Large intestine (tissue), 12 donors: ENCODE measurements at places on chromosomes 4 and X. TPM values are rescaled to one million over a fixed set of nuclear protein-coding genes. Genes with fewer than 3 reads are reported as not detected.

DNA sequence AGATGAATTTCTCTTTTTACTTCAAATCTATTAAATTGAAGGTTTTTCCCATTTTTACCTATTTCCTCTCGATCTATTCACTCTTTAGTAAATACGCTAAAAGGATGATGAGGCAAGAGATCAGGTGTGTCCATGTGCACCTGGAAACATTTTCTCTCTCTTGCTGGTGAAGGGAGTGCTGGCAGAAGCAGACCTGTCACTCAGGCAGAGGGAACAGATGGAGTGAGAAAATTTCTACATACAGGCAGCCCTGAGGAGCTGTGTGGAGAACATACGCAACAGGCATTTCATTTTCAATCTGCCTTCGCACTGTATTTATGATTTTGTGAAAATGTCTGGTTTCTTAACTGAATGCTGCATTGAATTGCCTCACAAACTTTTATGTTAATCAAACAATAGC, 249.5 kb downstream of the GPM6A start:
- no peak overlapping the region for H3K27ac ChIP-seq
- no peak overlapping the region for H3K4me3 ChIP-seq
- H3K27me3 ChIP-seq, result no peaks in the 10 kb centered on the region
- H3K4me1 ChIP-seq, result no peaks in the 10 kb centered on the region
- no peaks in the 10 kb centered on the region for H3K36me3 ChIP-seq

DNA sequence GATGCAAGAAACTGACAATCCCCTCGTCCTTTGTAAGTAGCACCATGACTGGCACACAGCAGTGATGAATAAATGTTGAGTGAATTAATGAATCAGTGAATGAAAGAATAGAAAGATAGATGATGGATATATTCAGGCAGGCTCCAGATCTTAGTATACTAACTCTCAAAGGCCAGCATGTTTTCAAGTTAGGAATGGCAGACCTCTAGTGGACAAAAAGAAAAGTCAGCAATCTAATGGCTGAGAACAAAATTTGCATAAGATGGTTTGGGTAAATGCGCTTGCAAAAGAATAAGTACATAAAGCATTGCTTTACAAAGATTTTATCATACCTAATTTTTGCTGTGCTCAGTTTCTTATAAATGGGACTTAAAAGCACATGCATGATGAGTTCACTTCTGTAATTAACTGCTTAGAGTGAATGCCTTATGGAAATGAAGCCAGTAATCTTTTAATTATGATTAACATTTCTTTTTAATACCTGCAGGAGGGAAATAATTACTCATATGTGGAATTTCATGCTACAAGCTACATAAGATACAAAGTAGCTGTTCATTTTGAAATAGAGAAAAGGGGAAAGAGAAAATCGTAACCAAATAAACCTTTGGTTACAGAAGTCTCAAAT, 126.9 kb upstream of the GPRIN3 start:
- no peaks in the 10 kb centered on the region for H3K4me1 ChIP-seq
- peaks cover 3% of the 10 kb centered on the region for H3K27me3 ChIP-seq
- no peak overlapping the region for H3K27ac ChIP-seq
- no peaks in the 10 kb centered on the region for H3K36me3 ChIP-seq
- DNase-seq, result peak; percentile 33
- H3K4me3 ChIP-seq, result no peak overlapping the region

Gene TLR10
- polyA plus RNA-seq, result 2.2 TPM

DNA sequence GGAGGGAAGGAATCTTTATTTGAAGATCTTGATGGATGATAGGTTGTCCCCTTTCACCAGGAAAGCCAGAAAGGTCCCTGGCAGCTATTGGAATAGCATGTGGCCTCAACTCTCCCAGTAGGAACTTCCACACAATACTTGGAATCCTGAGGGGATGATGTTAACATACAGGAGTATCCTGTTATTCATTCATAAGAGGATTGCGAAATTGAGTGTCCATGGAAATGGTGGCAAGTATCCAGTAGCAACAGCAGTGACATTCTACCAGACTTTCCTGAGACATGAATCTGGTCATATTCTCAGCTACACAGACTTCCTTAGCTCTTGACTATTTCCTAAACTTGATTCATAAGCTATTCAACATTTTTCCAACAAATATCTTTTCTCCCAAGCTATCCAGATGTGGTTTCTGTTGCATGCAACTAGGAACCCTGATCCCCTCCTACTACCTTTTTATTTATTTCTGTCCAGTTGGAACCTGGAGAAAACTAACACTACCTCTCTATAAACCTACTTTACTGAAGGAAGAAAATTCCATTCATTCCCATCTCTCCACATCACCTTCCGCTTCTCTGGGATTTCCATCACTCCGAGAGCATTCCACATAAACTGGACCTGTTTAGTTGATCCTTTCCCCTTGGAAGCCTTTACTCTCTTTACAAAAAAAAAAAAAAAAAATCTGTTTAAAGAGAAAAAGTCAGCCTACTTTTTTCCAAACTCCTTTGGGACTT, 101.8 kb downstream of the ANXA5 start:
- H3K4me3 ChIP-seq, result no peak overlapping the region
- no peaks in the 10 kb centered on the region for H3K36me3 ChIP-seq
- no peak for DNase-seq
- no peak overlapping the region for H3K27ac ChIP-seq
- H3K27me3 ChIP-seq, result no peaks in the 10 kb centered on the region

DNA sequence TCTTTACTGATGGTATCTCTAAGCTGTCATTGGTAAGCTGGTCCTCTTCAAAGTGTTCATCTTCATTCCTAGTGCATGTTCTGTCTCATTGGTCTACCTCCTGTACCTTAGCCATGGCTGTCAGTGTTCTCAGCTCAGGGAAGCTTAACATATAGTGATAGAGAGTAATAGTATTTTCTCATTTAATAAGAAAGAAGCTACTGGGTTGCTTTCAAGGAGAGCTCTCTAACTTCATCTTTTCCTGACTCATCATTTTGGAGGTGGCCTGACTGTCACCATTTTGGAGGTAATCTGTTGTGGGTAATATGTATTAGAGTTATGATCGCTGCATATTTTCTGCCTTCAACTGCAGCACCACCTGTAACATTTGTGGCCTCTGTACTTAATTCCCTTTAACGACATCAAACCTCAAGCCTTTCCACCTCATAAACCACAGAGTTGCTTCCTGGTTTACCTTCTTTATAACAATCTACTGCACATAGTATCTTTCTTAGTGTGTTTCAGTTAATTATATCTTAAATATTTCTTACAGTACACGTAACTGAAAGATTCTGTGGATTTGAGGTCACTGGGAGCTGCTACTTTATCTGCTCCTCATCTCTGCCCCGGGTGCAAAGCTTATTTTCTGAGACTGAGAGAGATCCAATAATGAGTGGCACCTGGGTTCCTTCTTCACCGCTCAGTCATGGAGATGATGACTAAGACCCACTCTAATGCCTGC, 474.0 kb upstream of the TECRL start:
- no peaks in the 10 kb centered on the region for H3K4me1 ChIP-seq
- H3K27me3 ChIP-seq, result no peaks in the 10 kb centered on the region
- H3K4me3 ChIP-seq, result no peak overlapping the region
- no peak overlapping the region for H3K27ac ChIP-seq

- no peaks in the 10 kb centered on the region for H3K27me3 ChIP-seq
- no peak overlapping the region for H3K4me3 ChIP-seq
- no peaks in the 10 kb centered on the region for H3K36me3 ChIP-seq
- H3K27ac ChIP-seq, result peak overlapping the region; percentile 43
- peak; percentile 87 for DNase-seq
Observed at GRCh38 chrX:150269605-150270254, 93.4 kb upstream of the MAMLD1 start.

Gene SMR3B
- not detected for polyA plus RNA-seq

GRCh38 chrX:35562395-35562794, 235.7 kb upstream of the MAGEB16 start:
- no peak overlapping the region for H3K4me3 ChIP-seq
- no peaks in the 10 kb centered on the region for H3K4me1 ChIP-seq
- H3K27ac ChIP-seq, result no peak overlapping the region
- no peaks in the 10 kb centered on the region for H3K27me3 ChIP-seq
- DNase-seq, result no peak

- no peaks in the 10 kb centered on the region for H3K27me3 ChIP-seq
- H3K4me1 ChIP-seq, result peaks cover 4% of the 10 kb centered on the region
- DNase-seq, result no peak
- H3K36me3 ChIP-seq, result peaks cover 3% of the 10 kb centered on the region
Observed at GRCh38 chr4:112637552-112637866, 566 bp downstream of the LARP7 start.

Gene LDB2
- 17.2 TPM for polyA plus RNA-seq

DNA sequence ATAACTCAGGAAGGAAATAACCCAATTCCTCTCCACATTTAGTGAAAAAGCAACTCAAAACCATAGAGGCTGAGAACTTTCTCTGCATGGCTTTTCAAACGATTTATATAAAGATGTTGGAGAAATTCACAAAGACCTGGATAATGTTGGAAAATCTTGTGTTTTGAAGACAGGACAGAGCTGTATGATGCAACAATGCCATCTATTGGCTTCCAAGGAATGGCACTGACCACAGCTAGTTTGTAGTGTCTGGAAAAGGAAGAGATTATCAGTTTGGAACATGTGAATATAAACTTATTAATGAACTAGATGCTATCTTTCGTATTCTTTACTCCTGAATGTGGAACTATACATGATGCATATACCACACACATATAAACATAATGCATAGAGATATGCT, 503.6 kb downstream of the IL1RAPL1 start:
- no peaks in the 10 kb centered on the region for H3K36me3 ChIP-seq
- H3K27ac ChIP-seq, result no peak overlapping the region
- H3K27me3 ChIP-seq, result no peaks in the 10 kb centered on the region

Gene PPARGC1A
- polyA plus RNA-seq, result 3.2 TPM

Gene WDR17
- 3.2 TPM for polyA plus RNA-seq

- no peaks in the 10 kb centered on the region for H3K4me1 ChIP-seq
- no peak overlapping the region for H3K27ac ChIP-seq
- DNase-seq, result no peak
Observed at GRCh38 chr4:38805530-38806145, 1.0 kb upstream of the TLR1 start.
